Natural killer cell (primary cell): ENCODE measurements at places on chromosomes 4 and X.

DNA sequence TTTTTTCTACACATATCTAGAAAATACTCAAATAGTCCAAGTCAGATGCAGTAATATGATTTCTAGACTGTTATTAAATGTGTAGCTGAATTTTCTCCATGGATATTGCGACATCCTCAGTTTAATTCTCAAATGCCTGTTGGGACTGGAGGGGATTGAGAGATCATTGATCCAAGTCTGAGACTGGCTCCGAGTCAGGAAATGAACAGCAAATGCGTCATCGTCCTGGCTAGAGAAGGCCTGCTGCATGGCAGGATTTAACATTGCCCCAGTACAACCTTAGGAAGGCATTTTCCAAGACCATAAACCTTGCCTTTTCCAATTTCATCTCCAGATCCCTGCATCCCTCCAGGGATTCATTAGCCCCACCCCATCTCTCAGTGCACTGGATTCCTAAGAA is 56.6 kb upstream of the SLC6A14 start:
- DNase-seq, result no peak

DNA sequence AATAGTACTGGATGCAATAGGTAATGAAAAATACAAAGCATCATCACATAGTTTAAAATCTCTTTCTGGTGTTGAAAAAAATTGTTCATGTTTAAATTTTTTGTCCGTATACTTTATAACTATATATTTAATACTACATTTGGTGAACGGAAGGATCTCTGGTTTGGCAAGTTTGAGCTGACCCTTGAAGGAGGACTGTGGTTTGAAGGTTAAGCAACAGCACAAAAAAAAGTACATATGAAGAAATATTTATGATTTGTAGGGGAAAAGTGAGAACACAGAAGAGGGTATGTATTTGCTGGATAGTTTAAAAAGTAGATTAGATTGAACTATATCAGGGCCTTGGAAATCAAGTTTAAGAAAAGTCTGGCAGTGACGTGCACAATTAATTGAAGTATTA is 13.3 kb downstream of the SRP72 start:
- no peak for DNase-seq

DNA sequence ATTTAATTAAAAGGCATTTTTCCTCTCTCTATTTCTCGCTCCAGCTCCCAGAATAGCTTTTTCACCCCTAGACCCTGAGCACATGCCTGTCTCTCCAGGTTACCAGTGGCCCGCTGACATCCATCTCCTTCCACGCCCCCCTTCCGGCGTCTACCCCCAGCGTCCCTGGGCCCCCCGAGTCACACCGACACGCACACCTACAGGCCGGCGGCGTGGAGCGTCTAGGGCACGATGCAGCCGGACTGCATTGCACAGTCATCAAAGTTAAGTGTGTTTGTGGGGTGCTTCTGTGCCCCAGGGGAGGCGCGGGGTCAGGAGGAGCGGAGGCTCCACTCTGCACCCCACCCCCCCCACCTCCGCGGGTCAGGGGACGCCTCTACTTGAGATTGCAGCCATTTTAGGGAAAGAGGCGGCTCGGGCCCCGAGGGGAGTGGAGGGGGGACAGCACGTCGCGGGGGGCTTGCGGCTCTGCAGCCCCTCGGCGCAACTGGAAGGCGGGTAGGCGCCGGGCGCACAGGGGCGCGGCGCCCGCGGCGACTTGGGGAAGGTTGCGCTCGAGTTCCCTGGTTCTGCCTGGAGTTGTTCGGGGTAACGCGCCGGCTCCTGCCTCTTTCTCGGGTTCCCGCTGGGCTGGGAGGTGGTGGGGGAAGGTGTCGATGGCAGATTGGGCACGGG is 112.7 kb downstream of the DHX15 start:
- DNase-seq, result peak; percentile 8

- DNase-seq, result no peak
Observed at GRCh38 chrX:124016825-124017224, 55.3 kb downstream of the STAG2 start.

GRCh38 chrX:96752781-96753180 is 68.1 kb downstream of the DIAPH2 start:
- DNase-seq, result no peak

- no peak for DNase-seq
Observed at GRCh38 chr4:71586087-71586763, 197.7 kb downstream of the GC start.

DNA sequence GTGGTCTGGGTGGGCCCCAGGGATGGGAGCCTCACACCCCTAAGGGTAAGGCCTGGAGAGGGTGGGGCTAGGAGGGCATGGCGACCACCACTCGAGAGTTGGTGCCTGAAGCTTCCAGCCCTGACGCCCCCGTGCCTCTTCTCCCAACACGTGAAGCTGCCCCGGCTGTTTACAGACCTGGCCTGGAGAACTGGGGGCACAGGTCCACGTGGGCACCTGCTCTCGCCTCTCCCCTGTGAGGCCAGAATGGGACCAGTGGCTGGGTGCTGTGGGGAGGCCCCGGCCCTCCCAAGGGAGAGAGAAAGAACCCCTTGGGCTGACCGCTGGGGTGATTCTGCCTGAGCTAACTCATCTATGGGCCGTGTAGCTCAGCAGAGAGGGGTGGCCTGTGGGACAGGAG is 15.5 kb downstream of the NAT8L start:
- no peak for DNase-seq

GRCh38 chr4:140286456-140286855 is 87.0 kb upstream of the SCOC start:
- DNase-seq, result no peak

DNA sequence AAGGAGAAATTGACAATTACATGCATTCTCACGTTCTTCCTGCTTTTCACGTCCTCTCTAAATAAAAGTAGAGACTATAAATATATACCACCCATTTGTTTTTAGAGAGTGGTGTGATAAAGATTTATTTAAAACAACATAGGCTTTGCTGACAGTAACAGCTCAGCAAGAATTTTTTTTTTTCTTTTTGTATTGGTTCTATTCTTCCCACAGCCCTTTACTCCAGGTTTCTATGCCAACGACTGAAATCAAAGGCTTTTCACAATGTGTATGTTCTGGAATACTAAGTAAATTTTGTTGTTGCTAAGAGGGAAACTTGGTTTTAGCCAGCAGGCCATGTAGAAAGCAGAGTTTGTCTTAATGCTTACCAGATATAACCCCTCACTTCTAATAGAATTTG is 43.4 kb downstream of the MAOA start:
- no peak for DNase-seq

DNA sequence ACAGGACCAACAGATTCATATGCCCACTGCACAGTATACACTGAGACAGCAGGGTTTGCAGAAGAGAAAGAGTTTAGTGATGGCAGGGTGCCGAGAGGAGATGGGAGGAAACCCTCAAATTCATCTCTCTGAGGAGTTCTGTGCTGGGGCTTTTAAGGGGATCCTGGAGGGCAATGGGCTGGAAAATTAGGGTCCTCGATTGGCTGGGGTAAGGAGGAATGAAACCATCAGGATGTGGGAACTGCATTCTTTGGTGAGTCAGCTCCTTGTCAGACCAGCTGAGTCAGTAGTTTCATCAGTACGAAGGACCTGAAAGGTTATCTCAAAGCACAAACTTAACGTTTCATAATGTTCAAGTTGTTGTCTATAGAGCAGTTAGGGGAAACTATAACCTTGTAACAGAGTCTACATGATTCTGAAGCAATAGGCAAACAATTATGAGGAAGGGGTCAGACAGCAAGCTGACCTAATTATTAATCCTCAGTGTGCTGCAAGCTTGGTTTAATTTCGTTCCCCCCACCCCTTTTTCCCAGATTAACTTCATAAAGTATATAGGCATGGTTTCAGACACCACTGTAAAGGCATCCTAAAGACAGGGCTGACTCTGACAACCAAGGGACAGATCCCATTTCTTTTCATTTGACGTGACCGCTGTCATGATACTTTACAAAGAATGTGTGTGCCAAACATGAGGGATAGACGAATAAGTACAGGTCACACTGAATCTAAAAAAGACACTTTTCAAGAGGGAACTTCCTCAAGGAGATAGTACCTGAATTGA is 1.5 kb upstream of the MSMO1 start:
- DNase-seq, result peak; percentile 12

- DNase-seq, result no peak
Observed at GRCh38 chr4:77014256-77014655, 61.5 kb downstream of the CCNI start.

DNA sequence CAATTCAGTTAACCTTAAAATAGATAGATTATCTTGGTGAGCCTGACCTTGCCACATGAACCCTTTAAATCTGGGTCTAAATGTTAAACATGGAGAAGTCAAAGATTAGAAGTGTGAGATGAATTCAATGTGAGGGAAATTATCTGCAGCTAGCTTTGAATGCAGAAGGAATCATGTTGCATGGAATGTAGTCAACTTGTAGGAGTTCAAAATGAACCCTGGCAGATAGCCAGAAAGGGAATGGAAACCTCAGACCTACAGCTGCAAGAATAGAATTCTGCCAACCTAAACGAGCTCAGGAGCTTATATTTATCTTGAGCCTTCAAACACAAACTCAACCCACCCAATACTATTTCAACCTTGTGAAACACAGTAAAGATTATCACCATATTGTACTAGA is 632.5 kb downstream of the KCTD8 start:
- no peak for DNase-seq

DNA sequence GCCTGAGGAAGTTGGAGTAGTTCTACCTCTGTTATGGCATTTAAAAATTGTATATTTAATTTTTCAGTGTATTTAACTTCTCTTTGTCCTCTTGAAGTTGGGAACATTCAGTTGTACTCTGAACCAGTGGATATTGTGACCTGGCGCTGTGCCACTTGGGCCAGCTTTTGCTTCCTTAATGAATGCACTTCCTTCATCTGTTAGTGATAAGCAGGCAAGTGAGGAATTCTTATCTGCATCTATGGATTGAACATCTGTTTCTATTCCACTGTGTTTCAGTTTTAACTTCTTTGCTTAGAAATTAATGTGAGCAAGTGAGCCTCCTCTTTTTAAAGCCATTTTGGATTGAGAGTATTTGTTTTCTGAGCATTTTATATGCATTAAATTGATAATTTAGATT is 128.3 kb downstream of the UCHL1 start:
- DNase-seq, result no peak

GRCh38 chr4:124708517-124709300 is 3.8 kb downstream of the ANKRD50 start:
- DNase-seq, result no peak

- no peak for DNase-seq
Observed at GRCh38 chr4:179634862-179635261, 2192.6 kb upstream of the AGA start.

- DNase-seq, result no peak
Observed at GRCh38 chrX:19086102-19086772, 36.0 kb downstream of the ADGRG2 start.
